ENCODE measurements at places on chromosomes 7 and 10.
A peak's percentile ranks its signal among the peaks of the same experiment; 100 is the strongest.

GRCh38 chr7:359766-360361 lies 69.9 kb downstream of the FOXL3 start:
- no peak for DNase-seq

DNA sequence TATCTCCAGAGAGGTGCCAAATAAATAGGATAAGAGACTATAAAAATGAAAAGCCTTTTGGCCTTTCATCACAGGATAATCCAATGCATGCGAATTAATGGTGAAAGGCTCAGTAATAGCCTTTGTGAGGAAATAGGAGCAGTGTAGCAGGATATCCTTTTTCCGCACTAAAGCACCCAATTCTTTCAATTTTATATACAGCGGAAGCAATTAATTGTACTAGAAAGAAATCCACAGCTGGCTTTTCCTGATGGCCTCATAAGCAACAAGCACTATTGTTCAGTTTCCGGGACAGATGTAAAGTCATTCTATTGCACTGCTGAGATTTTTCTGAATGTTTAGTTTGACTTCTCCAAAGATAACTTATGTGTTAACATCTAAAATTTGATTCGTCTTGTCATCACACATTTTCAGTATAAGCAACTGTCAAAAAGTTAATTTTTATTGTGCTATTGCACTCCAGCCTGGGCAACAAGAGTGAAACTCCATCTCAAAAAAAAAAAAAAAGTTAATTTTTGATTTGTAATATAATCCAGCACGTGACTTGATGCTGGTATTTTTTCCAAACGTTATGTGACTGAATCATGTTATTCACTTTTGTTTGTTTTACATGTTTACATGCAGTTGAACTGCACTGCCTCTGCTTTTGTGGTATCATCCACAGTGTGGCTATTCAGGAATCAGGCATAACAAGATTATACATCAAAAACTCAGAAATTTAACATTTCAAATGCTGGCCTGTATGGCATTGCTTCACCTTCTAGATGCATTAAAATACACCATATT lies 8.4 kb upstream of the BMPR1A start:
- DNase-seq, result no peak

- DNase-seq, result no peak
Observed at GRCh38 chr10:73083221-73083620, 13.4 kb downstream of the P4HA1 start.

DNA sequence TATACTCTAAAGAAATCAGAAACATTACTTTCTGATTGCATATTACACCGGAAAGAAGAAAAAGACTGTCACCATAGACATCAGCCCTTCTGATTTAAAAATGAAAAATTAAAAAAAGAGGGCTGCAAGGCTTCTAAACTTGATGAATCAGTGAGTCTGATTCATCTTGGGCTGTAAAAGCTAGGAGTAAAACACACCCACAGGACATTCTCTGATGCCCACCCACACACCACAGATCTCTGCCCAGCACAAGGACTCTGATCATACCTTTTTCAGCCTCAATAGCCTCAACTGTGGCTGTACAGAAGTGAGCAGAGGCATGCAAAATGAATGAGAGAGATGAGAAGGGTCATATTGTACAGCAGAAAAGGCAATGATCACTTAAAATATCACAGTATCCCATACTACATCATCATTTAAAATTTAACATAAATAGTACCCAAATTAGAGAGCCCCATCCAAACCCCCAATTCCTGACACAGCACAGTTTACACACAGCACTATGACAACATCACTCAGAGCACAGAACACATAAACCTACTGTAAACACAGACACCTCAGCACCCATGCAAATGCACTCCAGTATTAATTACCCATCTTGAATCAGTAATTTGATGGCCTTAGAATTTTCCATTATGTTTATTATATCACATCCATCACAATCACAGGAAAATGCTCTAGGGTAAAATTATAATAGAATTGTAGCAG lies 6.4 kb upstream of the MSS51 start:
- no peak for DNase-seq

DNA sequence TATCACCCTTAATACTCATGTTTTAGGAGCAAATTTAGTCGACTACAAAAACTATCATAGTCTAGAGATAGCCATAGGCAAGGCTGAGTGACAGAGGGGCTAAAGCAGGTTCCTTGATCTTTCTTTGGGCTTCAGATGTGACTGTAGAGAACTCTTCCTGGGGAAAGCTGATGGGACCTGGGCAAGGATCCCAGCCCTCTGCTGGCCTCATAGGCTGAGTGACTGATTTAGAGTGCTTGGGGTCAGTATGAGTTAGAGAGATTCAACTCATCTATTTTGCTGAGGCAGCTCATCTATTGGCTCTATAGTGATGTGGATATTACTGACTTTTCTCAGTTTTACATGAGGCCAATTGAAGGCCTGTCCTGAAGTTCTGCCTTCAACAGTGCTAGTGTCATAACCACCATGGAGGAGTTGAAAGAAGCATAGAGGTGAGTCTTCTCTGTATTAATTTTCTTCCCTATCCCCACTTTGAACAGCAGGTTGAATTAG lies 81.6 kb downstream of the SAMD9 start:
- DNase-seq, result no peak

DNA sequence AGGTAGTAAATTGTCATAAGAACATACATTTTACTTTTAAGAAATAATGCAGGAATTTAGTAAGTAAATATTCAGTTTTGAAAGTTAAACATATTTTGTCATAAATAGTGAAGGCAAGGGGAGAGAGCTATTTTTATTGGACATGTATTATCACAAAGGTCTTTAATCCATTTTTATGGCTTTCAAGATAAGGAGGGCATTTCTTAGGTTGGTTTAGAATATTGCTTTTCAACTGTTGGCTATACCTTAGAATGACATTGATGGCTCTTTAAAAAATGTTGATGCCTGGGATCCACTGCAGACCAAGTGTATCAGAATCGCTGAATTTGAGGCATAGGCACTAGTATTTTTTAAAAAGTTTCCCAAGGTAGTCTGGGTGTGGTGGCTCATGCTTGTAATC lies 34.0 kb downstream of the ADAM22 start:
- no peak for DNase-seq

DNA sequence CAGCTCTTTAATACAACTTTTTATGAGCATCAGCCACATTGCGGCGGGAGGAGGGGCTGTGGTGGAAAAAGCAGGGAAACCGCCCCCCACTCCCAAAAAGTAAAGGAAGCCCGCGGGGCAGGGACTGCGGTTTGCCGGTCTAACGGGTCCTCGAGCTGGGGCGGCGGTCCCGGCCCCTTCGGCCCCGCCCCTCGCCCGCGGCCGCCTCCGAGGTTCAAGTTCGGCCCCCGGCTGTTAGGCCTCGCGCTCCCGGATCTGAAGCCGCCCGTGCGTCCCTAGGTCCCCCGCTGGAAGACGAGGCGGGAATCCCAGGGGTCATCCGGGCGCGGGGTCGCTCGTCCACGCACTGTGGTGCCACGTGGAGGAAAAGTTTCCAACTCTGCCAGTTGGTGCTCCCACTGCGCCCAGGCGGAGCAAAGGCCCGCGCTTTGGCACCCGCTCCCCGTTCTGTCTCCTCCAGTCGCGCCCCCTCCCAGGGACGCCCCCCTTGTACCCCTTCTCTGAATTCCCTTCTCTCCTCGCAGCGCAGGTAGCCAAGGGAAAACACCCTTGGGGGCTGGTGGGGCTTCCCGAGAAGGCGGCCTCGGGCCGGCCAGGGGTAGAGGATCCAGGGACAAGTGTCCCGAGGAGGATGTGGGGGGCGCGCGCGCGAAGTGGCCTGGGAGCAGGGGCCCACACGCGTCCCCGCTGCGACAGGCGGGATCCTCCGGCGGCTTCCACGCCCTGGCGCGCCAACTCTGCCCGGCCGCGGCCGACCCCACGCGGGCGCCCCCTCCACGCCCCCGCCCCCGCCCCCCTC lies 798 bp upstream of the AUTS2 start:
- DNase-seq, result no peak

- no peak for DNase-seq
Observed at GRCh38 chr7:131897016-131897789, 340.8 kb upstream of the PODXL start.

GRCh38 chr10:71302451-71302850 lies 16.6 kb upstream of the SLC29A3 start:
- no peak for DNase-seq

DNA sequence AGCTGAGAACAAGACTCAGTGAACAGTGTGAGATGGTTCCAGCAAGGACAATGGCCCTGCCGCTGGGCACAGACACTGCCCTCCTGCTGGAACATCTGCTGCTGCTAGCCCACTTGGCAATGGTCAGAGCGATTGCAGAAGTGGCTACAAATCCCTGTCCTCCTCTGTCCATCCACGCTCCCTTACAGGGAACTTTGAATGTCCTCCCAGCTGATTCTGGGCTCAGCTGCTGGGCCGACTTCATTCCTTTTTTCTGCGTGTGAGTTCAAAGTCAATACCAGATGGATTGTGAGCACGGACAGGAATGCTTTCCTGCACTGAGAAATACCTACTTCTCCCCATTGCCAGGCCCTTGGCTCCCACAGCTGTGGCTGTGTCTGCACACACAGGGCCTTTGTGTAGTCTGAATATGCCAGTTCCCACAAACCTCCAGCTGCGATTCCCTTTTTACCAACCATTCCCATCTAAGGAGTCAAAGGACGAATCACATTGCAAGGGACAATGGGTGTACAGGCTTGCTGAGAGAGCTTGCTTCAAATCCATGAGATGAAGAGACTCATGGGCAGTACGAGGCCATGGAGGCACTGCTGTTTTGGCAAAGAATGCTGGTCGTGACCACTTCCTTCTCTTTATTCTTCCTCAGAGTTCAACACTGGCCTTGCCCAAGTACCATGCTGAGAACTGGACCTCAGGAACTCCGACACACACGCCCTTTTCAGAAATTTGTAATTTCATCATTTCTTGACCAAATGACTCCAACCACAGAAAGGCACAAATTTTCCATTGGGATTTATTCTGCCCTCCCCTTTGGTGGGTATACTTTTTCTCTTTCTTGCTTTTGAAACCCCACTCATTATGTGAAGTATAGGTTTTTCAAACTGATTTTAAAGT lies 44.2 kb downstream of the BPGM start:
- DNase-seq, result no peak

GRCh38 chr10:26438534-26439341 lies 597 bp downstream of the APBB1IP start:
- peak; percentile 34 for DNase-seq

DNA sequence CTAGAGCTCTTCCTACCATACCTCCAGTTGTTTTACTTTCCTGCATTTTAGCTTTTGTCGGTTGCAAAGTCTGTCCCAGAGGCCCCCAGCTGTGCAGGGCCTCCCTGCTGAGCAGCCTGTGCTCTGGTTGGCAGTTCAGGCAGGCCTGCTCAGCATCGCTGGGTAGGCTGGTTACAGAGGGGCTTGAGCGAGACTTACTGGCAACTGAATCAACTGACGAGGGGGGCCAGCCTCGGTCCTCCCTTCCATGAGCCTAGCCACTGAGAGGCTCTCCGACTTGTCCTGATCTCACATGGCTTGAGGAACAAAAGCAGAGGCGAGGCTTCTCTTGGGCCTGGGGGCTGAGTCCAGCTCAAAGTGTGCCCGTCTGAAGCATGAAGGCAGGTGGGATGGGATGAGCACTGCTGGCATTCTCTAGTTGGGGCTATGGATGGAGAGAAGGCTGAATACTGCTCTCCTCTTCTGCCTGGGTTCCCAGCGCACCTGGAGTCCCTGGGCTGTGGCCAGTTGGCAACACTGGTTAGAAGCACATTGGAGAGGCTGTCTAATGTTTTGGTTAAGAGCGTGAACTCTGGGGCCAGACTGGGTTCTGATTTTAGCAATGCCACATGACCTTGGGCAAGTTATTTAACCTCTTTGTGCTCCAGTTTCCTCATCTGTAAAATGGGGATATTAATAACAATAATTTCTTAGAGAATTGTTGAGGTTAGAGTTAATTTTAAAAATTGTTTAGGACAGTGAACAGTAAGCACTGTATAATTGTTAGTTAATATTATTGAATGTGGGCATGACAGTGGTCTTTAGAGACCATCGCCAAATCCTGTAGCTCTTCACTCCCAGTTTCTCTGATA lies 6.9 kb upstream of the SFRP5 start:
- DNase-seq, result no peak

DNA sequence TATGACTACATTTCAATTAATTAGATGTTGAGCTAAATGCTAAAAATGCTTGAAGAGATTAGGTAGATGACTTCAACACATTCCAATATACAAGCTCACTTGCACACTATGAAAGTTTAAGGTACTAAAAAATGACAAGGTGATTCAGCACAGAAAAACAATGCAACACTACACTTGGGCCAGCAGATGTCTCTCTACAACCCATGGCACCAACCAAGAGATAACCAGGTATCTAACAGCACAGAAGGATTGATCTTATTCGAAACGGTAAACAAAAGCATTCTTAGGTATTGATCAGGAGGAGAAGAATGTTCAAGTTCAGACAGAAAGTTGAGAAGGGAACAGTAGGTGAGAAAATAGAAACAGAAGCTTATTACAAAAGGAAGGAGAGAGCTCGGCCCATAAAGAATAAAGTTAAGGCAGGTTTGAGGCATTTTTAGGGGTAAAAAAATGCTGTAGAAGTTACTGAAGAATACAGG lies 248.2 kb upstream of the KLF14 start:
- DNase-seq, result no peak

GRCh38 chr7:96654630-96655188 lies 54.9 kb downstream of the SEM1 start:
- DNase-seq, result no peak

GRCh38 chr7:125032943-125033342 lies 103.3 kb upstream of the POT1 start:
- no peak for DNase-seq

DNA sequence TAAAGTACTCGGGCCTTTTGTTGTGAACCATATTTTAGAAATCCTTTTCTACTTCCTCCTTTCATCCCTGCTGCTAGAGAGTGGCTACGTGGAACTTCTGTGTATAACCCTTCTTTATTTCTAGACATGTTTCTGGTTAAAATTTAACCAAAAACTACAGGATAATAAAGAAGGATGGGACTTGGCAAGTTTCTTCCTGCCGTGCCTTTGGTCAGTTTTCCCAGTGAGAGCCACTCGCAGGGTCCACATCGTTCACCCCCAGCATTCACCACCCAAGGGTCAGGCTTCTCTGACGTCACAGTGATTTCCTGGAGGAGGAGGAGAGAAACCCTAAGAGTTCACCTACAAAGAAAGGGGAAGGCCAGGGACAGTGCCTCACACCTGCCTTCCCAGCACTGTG lies 45.4 kb downstream of the NKX6-2 start:
- DNase-seq, result no peak

DNA sequence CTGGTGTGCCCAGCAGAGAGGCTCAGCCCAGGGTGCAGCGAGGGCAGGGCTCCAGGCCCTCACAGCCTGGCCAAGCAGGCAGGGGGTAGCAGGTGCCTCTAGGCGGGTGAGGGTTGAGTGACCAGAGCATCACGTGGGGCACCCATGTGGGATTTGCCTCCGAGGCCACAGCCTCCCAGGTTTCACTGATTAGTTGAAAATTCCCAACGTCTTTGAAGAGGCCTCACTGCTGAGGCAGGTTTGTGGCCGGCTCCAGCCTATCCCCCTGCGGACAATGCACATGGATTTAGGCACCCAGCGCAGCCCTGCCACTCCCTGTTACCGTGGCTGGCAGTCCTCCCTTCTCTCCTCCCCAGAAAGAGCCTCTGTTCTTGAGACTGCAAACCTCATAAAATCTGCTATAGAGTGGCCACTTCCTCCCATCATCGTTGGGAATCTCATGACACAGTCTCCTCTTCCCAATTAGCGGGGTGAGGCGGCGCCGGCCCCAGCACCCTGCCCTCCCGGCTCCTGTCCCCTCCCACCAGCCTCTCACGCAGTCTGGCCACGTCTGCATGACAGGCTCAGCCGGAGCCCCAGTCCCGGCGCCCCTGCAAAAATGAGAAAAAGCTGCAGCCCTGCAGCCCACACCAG lies 10.8 kb downstream of the MYL10 start:
- no peak for DNase-seq
